ENCODE measurements at places on chromosomes 4 and X. TPM values are rescaled to one million over a fixed set of nuclear protein-coding genes. Genes with fewer than 3 reads are reported as not detected.

PPBP gene
- total RNA-seq, result not detected

SPANXA1 gene
- 4.7 TPM for total RNA-seq

PPM1K gene
- 5.7 TPM for total RNA-seq

SLITRK4 gene
- total RNA-seq, result not detected

ZNF711 gene
- not detected for total RNA-seq

TMSB15C gene
- not detected for total RNA-seq

ARMCX2 gene
- total RNA-seq, result 5.2 TPM

GASK1B gene
- total RNA-seq, result 2.8 TPM

TBC1D8B gene
- total RNA-seq, result 5.3 TPM

RS1 gene
- total RNA-seq, result not detected

NRK gene
- 0.33 TPM for total RNA-seq

DNA sequence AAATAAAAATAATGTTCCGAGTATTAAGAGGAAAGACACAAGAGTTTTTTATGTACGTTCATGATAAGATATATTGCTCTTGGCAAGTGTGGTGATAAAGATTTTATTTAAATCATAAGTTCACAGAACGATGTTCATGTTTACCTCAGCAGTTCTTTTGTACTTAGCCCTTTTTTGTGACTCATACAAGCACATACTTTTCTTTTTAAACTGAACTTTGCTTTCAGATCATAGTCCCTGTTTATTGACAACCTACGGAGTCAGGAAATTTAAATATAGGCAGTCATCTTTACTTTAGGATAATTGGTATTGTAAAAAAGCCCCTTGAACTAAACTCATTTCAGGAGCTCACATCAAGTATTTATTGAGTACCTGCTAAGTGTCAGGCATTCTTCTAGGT lies 1.3 kb upstream of the CTSO start:
- no peak for DNase-seq

DNA sequence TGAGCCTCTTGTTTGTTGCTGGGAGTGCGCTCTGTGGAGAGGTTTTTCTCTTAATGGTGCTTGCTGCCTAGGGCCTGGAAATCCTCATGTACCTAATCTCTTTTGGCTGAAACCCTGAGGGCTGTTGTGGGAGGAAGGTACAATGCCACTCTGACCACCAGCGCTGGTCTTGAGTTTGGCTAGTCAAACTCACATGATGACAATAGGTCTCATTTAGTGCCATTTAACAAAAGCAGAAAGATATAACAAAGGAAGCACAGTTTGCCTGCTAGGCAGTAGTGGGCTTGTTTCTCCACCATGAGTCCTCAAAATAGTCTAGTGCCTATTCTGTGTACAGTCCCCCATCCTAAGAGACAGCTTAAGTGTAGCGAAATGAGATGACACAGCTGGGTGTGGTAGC lies 111.3 kb downstream of the TSPAN7 start:
- no peak for DNase-seq

DNA sequence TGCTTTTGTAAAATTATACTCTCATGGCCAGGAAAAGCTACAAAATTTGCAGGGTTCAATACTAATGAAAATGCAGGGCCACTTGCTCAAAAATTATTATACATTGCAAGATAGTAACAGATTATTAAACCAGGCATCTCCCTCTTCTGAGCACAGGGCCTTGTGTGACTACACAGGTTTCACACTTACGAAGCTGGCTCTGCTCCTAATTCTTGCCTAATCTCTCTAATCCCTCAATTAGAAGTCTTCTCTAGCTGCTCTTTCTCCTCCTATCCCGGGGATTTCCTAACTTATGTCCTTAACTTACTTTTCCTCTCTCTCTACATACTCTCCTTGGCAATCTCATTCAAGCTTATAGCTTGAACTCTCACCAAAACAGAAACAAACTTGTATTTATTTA lies 168.3 kb downstream of the AREG start:
- DNase-seq, result no peak

DNA sequence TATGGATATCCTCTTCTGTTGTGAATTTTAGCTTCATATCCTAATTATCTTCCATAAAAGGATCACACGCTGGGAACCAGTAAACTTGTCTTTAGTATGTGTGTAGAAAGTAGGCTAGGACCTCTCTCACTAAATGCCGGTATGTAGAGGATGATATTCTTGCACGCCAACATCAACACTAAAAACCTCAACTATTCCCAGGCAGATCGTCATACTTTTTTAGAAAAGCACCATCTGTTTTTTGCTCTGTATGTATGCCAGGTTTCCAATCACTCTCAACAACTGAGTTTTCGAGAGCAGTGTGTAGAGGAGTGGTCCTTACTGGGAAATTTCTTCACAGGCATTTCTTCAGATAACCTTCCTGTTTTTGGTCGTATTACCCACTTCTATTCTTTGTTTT lies 283.6 kb downstream of the GALNTL6 start:
- no peak for DNase-seq

GRCh38 chrX:39725928-39726619 lies 371.7 kb downstream of the BCOR start:
- no peak for DNase-seq

- no peak for DNase-seq
Measured at GRCh38 chr4:75880278-75880677, 22.0 kb downstream of the PPEF2 start.

GRCh38 chr4:11228530-11228929 lies 200.2 kb downstream of the HS3ST1 start:
- DNase-seq, result no peak

DNA sequence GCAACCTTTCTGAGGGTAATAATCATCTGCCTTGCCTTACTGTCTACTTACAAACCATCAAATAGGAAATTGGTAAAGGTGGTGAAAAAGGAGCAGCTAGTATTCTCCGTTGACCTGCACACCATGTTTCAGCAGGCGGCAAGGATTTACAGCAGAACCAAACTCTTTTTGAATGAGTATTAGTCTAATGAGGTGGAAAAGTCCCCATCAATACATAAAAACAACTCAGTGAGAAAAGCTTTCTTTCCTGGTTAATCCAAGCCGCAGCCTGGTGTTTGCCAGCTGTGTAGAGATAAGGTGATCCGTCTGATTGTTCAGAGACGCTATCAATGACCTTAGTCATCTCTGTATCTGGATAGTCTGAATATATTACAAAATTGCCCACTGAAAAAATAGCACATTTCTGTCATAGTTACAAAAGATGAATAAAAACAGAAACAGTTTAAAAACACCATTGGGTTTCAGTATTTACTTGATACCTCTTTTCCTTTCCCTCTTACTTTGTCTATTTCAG lies 110.4 kb upstream of the TBC1D9 start:
- no peak for DNase-seq

DNA sequence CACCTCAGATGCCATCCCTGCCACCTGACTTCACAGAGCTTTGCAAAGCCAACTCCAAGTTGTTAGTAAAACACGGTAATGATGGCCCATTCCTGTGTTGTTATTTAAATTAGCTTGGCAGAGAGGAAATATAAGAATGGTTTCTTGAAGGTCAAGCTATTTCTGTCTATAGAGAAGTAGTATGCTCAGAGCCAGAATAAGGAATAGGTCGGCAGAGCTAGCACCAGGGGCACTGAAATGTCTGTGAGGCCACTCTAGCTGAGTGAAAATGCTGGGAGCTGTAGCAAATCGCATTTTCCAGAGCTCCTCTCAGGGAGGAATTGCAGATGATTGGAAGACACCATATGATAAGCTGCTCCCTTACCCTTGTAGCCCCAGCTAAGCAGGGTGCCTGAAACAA lies 615.4 kb upstream of the NR3C2 start:
- no peak for DNase-seq

GRCh38 chr4:83269256-83269655 lies 15.3 kb downstream of the COQ2 start:
- no peak for DNase-seq

DNA sequence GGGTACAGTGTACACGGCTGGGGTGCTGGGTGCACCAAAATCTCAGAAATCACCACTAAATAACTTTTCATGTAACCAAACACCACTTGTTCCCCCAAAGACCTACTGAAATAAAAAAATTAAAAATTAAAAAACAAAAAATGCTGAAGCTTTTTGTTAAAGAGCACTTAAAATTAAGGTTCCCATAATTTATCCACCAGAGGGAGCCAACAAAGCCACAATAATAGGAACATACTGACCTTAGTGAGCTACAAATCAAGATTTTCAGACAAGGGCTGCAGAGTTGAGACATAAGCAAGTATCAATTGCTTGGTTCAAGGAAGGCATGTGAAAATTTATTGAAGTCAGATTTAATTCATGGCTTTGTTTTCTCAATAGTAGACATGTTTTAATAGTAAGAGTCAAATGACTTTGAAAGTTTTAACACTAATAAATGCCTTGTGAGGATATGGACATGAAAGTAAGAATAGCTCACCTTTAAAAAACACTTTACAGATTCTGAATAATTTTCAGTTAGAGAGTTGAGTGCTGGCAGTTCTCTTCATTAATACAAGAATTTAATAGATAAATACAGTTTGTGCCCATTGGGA lies 43.0 kb upstream of the SCOC start:
- DNase-seq, result no peak

GRCh38 chr4:65845199-65845773 lies 175.0 kb upstream of the EPHA5 start:
- DNase-seq, result no peak

DNA sequence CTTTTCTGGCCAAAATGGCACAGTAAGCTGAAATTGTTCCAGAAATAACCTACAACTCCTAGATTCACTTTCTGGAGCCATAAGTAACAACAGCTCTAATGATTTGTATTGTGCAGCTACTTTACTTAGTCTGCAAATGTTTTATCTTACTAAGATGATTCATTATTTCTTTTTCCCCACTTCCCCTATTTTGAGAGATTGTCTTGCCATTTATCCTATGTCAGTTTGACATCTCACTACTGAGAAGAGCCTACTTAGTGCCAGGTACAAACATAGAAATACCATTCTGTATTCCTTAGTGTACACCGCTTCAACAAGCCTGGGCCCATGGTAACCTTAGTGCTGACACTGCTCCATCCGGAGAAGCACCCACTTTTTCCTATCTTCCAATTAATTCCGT lies 13.8 kb upstream of the STK26 start:
- DNase-seq, result no peak

DNA sequence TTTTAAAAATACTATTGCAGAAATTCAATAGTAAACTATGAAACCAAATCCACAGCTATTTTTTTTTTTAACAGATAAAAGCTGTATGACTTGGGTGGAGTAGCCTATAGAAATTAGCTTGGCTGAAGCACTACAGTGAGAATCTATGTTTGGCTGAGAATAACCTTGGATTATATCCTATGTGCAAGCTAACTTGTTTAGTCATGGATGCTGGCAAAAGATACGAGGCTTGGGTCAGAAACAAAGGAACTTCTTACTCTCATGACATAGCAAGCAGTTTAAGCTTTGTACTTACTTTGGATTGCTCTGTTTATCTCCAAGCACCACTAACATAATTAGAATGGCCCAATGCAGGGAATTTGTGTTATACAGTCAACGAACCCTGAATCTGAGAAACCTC lies 119.2 kb upstream of the GRID2 start:
- DNase-seq, result no peak

DNA sequence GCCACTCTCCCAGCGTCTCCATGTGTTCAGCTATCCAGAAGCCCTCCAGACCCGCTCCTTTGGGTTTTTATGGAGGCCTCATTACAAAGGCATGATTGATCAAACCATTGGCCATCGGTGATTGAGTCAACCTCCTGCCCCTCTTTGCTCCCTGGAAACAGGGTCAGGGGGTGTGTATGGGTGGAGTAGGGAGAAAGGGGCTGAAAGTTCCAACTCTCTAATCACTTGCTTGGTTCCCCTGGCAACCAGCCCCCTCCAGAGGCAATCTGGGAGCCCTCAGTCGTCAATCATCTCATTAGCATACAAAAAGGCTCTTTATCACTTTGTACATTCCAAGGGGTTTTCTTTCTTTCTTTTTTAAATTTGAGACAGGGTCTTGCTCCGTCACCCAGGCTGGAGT lies 2.3 kb downstream of the TRIM2 start:
- DNase-seq, result no peak

GRCh38 chrX:42680666-42681065 lies 97.3 kb downstream of the PPP1R2C start:
- DNase-seq, result no peak

- no peak for DNase-seq
Measured at GRCh38 chr4:80171251-80171650, 26.1 kb upstream of the PRDM8 start.

DNA sequence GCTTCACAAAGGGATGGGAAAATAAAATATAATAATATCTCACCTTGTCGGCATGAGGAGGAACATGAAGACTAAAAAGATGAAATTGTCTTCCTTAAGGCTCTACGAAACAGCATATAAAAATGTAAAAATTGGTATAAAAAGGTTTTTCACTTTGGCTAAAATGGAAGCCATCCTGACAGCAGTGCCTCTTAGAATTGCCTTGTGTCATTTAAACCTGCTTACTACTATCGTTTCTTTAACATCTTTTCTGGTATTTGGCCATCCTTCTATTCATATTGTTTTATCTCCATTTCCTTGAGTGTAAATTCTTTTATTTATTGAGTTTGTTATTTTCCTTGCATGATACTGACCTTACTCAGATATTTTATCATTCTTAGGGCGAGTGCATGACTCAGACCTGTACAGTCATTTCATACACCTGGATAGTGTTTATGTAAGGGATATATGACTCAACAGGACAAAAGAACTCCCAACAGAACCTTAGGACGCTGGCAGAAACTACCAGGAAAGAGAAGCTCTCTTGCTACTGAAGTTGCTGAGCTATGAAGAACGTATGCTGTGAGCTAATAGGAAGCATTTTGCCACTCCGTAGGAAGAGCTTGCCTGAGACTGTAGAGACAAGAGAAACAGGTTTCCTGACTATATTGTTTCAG lies 5.8 kb upstream of the CDKN2AIP start:
- DNase-seq, result peak; percentile 98

- DNase-seq, result no peak
Measured at GRCh38 chrX:118574666-118575065, 79.1 kb downstream of the DOCK11 start.

- no peak for DNase-seq
Measured at GRCh38 chr4:68359508-68359907, 9.6 kb upstream of the YTHDC1 start.

DNA sequence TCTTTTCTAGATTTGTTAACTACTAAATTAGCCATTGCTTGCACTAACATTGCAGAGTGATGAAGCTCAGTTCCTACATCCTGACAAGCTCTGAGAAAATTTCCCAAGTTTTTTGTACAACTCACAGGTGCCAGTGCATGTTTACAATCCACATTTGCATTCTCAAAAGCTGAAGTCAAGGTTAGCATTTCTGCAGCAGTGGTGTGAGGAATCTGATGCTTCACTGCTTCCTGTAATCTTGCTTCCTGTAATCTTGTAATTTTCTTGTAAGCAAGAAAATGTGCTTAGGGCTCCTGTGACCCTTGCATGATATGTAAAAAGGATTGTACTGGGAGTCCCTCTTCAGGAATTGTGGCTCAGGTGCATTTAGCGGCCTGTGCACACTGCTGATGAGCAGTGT lies 207.4 kb upstream of the CXCL13 start:
- no peak for DNase-seq

- no peak for DNase-seq
Measured at GRCh38 chrX:338836-339400, 20.3 kb upstream of the GTPBP6 start.

- DNase-seq, result no peak
Measured at GRCh38 chr4:7357323-7357722, 77.4 kb downstream of the PSAPL1 start.
